Liver (tissue), 10 donors: ENCODE measurements at places on chromosomes 1 and 21. TPM values are rescaled to one million over a fixed set of nuclear protein-coding genes. Genes with fewer than 3 reads are reported as not detected.

- no peak for DNase-seq
Measured at GRCh38 chr1:32474954-32475353, 10.1 kb downstream of the ZBTB8B start.

- no peak for DNase-seq
Measured at GRCh38 chr1:241485145-241485544, 34.4 kb downstream of the FH start.

DNA sequence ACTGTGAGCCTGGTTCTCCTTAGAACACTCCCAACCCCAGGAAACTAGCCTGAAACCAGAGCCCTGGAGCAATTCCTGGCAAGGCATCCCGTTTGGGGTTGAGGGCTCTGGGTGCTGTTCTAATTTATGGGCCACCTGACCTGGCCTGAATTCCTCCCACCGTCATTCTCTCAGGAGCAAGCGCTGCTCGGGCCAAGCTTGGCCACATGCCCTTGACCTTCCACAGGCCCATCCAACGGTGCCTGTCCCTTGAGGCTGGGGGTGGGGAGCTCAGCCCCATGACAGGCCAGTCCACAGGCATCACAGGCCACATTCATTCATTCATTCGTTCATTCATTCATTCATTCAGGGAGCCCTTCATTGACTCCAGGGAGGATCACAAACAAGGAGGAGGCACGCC lies 5.3 kb downstream of the PADI2 start:
- no peak for DNase-seq

The TBX19 gene
- 0.92 TPM for total RNA-seq

The PDZK1 gene
- total RNA-seq: 85.4 TPM

GRCh38 chr1:182046763-182047162 lies 14.7 kb downstream of the ZNF648 start:
- DNase-seq: no peak
